Neural crest cell (in vitro differentiated cells): ENCODE measurements at places on chromosomes 6 and 20. TPM values are rescaled to one million over a fixed set of nuclear protein-coding genes. Genes with fewer than 3 reads are reported as not detected.

DNA sequence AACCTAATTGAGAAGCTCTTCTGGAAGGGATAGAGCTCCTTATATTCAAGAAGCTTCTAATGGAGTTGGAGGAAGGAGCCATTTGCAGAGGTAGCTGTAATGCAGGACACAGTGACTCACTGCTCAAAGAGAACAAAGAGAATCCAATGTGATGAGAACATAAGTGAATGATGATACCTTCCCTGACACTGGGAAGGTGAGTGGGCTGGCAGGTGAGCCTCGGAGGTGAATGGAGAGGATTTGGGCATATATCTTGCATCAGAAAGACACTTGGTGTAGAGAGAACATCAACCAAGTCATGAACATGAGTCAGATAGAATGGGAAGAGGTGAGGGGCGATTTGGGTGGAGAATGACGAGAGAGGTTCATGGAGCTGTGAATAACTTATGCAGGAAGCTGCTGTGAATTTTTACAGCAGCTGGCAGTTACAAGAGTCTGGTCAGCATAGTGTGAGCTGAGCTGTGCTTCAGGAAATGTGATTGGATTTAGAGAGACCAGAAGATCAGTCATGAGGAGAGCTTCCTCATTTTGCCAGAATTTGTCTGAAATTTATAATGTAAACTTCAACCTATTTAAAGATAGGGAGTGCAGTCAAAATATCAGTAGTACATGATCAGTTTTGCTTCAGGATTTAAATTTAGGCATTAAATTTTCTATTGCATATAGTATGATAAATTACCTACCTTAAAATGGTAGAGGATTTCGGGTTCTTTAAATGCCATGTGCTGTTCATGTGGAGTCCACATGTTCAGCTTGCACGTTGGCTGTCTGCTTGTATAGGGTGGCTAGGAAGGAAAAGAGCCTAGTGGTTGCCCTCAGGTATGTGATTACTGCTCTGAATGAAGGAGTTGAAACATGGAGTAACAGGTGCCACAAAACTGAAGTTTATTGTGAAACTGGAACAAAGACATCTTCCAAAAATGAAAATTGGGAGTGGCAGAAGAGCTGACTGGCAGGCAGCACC, 59.2 kb upstream of the KIF25 start:
- DNase-seq: no peak

- no peak for DNase-seq
Measured at GRCh38 chr6:42251911-42252637, 34.4 kb upstream of the MRPS10 start.

- no peak for DNase-seq
Measured at GRCh38 chr6:138455746-138456400, 43.4 kb downstream of the NHSL1 start.

GRCh38 chr6:3317741-3318211, 59.0 kb downstream of the PSMG4 start:
- DNase-seq: no peak

DNA sequence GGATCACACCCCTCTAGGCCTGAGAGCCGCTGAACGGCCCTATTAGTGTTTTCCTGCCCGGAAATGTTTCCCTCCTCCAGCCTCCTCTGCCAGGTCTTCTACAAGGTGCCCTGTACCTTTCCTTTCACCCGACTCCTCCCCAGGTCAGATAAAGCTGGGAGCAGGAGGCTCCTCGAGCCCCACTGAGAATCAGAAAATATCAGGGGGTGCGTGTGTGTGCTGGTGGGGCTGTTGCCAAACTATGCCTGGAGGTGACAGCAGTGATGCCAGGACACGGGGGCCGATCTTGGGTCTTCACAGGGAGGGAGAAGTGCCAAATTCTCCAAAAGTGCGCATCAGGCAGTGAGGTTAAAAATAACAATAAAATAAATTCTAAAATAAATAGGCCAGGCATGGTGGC, 222.8 kb upstream of the RREB1 start:
- DNase-seq: no peak

- DNase-seq: no peak
Measured at GRCh38 chr6:167975458-167975857, 22.0 kb upstream of the KIF25 start.

DNA sequence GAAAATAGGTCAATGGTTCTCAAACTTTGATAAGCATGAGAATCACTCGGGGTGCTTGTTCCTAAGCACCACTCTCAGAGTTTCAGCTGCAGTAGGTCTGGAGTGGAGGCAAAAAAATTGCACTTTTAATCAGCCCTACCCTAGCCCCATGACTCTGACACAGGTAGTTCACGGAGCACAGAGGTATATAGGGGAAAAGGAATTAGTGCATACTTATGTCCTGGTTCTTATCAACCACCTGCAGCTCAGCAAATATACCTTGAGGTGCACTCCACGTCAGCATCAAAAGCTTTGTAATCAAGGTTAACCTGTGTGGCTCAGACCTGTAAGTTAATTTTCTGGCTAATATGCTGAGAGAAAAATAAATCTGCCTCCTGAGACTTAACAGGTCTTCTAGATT, 138.8 kb upstream of the HMGN3 start:
- no peak for DNase-seq

SLC13A3 gene
- 6.1 and 6.7 TPM in 2 replicates for total RNA-seq

GRCh38 chr6:20605061-20605460, 70.8 kb downstream of the CDKAL1 start:
- DNase-seq: no peak

SALL4 gene
- total RNA-seq: 90.7 and 91.1 TPM in 2 replicates

- DNase-seq: no peak
Measured at GRCh38 chr20:29741894-29742698, 1515.4 kb upstream of the DEFB115 start.

ROS1 gene
- not detected in 2 replicates for total RNA-seq

- DNase-seq: no peak
Measured at GRCh38 chr6:111260570-111261298, 173.4 kb downstream of the SLC16A10 start.

DNA sequence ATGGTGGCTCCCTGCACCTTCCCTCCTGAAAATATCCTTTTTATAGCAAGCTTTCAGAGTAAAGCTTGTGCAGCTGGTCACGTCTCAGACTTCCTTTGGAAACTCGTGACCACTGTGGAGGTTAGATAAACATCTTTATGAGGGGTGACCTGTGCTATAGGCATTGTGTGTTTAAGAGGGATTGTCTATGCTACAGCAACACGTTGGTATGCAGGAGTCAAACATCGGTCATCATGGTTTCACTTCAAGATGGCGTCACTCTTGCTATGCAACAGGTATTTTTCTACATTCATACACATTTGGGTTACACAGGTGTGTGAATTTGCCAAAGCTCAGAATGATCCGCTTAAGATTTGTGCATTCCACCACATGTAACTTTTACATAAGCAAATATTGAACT, 14.6 kb upstream of the BLCAP start:
- no peak for DNase-seq

LY6G6C gene
- 1.2 TPM in 2 replicates for total RNA-seq

GRCh38 chr20:35468671-35469334, 13.4 kb downstream of the CEP250 start:
- DNase-seq: no peak

C2 gene
- 0.35 and 1.2 TPM in 2 replicates for total RNA-seq

DNA sequence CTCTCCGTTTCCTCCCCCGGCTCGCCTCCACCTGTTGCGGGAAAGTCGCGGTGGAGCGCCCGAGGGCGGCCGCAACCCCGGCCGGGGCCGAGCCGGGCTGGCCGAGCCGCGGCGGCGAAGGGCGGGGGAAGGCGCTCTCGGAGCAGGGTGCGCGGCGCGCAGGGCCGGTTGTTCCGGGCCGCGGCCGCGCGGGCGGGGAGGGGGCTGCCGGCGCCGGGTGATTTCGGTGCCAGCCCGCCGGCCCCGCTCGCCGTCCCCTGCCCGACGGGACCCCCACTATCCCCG, 235 bp downstream of the MAP7 start:
- DNase-seq: no peak

SAPCD1 gene
- 21.3 and 25.1 TPM in 2 replicates for total RNA-seq

DNA sequence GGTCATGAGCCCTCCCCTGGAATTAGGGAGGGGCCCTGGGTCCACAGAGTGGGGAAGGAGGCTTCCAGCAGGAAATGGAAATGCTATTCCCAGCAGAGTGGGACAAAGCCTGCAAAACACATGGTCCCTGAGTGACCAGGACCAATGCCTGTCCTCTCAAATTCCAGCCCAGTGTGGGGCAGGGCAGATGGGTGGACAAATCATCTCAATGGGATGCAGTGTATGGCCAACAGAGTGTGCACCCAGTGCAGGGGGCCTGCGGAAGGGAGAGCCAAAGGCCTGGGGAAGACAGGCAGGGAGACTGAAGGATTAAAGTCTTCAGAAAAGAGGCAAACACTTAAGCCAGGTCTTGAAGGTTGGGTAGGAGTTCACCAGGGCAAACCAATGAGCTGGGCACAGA, 28.7 kb upstream of the PHACTR3 start:
- no peak for DNase-seq

DNA sequence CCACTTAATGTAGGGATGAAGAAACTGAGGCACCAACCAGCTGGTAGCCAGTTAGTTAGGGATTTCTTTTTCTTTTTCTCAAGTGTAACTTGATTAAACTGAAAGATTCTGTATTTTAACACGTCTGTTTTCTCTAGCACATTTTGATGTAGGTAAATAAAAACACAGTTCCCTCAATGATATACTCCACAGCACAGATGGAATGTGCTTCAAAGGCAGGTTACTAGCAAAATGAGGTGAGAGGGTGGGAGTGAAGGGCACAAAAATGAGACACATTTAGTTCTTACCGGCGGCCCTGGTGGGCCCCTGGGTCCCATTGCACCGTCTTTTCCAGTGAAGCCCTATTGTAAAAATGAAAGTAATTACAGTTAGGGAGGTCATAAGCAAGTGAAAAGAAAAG, 108.9 kb downstream of the COL12A1 start:
- DNase-seq: no peak

- DNase-seq: no peak
Measured at GRCh38 chr6:39073471-39074355, 25.1 kb downstream of the GLP1R start.

KCNB1 gene
- 1.6 and 2.8 TPM in 2 replicates for total RNA-seq

GRCh38 chr20:381581-382290, 1.2 kb downstream of the TRIB3 start:
- peak; percentile 43 for DNase-seq

LZTS3 gene
- 10.8 and 11.0 TPM in 2 replicates for total RNA-seq

DNA sequence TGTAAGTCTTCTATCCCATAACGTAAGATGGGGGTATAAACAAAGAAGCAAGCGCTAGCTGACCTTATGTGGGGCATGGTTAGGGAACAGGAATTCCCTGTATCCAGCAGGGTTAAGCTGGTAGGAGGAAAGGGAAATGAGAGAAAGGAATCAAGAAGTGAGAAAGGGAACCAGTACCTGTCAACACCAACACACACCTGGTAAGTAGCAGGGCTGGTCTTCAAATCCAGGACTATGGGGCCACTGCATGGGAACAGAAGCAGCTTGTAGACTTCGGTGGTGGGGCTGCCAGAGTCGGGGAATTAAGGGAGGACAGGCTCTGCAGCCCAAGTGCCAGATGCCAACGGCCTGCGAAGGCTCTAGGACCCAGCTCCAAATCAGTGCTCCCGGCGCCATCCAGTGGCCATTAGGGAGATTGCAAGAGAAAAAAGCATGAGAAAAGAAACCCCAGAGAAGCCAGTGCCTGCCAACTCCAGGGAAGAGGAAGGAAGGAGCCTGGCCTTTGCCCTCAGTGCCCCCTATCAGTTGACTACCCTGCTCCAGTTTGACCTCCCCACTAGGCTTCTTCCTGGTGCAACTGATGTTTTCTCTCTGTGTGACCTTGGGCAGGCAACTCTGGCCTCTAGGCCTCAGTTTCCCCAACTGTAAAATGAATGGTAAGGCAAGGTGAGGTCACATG, 15.8 kb upstream of the RBPJL start:
- DNase-seq: peak; percentile 85

TNF gene
- total RNA-seq: not detected in 2 replicates

DNA sequence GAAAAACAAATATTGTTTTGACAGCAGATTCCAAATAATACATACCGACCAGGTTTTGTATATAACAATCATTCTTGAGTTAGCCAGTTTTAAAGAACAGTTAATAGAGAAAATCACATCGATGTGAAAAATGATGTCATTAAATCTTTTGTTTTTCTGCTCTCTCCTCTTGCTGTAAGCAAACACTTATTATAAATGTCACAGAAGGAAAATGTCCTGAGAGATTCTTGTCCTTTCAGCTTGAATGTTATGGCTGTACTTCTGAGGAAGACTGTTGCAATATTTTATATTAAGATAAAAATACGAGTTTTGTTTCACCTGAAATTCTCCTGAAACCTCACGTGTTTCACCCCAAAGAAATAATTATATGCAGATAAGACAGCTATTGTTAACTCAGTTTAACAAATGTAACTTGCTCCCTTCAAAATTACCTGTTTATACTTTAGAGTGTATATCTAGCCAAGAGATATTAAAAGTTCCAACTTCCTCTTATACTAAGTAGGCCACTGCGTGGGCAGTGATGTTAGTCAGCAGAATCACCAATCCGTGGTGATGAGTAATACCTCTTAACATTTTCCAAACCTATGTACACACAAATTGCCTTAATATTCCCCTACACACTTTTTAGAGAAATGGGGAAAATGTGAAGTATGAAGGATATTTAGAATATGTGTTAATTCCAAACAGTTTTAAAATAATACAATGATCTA, 1111.4 kb upstream of the CITED2 start:
- no peak for DNase-seq

- no peak for DNase-seq
Measured at GRCh38 chr6:149318581-149319286, 1.2 kb downstream of the TAB2 start.

GRCh38 chr6:127022302-127022701, 96.2 kb upstream of the RSPO3 start:
- no peak for DNase-seq

DNA sequence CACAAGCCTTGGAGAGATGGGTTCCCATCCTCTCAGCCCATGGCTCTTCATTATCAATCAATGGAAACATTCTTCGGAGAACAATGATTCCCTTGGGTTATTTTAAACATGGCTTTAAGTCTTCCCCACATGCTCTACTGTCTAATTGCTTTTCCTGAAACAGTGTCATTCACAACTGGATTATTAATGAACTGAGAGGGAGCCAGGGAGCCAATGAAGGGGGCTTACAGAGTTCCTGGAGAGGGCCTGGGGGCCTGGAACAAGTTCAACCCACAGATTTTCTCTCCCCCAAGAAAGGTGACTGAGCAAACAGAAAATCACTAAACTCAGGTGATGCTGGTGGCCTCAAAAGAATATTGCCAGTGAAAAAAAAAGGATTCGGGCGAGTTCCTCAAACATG, 1.3 kb upstream of the PPP1R16B start:
- no peak for DNase-seq

- DNase-seq: no peak
Measured at GRCh38 chr6:71349395-71349794, 60.8 kb downstream of the OGFRL1 start.

ZFP57 gene
- total RNA-seq: not detected in 2 replicates
